ENCODE measurements at places on chromosomes 3 and 15.

GRCh38 chr15:77504306-77504705, 83.6 kb downstream of the HMG20A start:
- no peak for DNase-seq

DNA sequence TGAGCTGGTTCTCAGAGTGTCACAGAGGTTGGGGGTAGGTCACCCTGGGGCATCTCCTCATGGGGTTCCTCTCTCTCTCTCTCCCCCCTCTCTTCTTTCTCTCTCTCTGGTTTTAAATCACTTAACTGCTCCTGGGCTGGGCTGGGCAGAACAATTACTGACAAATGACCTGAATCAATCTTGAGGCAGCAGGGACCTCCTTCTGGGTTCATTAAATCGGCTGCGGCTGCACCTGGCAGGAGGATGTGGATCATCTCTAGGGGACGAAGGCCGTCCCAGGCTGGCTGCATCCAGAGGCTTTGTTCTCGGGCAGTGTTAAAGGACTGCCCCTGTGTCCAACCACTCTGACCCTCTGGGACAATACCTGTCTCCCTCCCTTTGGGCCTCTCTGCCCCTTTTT, 143.1 kb downstream of the TLE3 start:
- no peak for DNase-seq

GRCh38 chr15:67999320-68000100, 54.6 kb upstream of the PIAS1 start:
- no peak for DNase-seq

DNA sequence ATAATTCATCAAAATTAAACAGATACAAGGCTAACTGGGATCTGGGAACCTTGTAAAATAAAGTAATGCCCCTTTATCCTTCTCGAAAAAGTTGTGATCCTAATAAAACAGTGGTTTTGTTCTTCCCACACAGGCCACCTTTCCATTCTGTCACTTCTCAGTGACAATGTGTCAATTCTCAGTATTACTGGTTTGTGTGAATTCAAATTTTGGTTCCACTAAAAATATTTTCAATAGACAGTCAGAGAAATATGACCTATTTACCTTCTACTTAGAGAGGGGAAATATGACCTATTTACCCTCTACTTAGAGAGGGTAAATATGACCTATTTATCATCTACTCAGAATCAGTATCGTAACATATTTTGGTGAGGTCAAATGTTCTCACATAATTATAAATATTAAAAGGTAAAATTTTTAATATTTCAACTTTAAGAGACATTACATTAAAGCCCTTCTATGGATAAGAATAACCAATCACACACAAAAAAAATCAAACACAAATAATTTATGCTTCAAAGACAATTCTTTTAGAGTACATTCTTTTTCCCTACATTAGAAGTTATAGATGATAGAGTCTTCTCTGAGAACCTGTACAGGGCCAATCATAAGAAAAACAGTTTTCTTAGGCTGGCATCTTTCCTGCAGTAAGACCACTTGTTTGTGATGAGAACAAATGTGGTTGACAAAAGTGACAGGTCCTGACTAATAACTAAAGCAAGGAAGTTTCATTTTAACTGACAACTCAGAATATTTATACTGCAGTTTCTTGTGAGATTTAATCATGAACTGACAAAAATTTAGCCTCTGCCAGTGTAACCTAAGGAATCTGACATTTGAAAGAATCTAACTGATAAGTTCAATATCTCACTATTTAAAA, 323.3 kb downstream of the DIPK2A start:
- no peak for DNase-seq

DNA sequence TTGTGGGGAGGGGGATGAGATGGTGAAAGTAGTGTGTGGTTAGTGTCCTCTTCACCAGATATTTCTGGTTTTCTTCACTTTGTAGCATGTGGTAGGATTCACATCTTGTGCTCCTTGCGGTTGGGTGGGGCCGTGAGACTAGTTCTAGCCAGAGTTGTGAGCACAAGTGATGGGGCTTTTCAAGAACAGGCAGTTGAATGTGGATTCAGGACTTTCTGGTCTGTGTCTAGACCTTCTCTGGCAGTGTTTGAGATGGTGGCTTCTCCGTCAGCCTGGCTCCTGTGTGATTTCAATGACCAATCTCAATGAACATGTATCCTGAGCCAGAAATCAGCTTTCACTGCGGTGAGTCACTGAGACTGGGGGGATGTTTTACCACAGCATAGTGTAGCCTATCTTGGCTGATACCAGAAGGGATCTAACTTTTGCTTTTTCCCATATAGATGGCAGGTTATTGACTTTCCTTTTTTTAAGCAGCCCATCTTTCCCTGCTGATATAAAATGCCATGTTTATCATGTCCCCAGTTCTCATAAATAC, 82.6 kb downstream of the RPLP1 start:
- no peak for DNase-seq

- DNase-seq = peak; percentile 61
These were observed 116.2 kb downstream of the MFSD1 start for GRCh38 chr3:158918008-158918407.

- DNase-seq = no peak
These were observed 39.0 kb downstream of the IL12A start for GRCh38 chr3:160027541-160028195.

DNA sequence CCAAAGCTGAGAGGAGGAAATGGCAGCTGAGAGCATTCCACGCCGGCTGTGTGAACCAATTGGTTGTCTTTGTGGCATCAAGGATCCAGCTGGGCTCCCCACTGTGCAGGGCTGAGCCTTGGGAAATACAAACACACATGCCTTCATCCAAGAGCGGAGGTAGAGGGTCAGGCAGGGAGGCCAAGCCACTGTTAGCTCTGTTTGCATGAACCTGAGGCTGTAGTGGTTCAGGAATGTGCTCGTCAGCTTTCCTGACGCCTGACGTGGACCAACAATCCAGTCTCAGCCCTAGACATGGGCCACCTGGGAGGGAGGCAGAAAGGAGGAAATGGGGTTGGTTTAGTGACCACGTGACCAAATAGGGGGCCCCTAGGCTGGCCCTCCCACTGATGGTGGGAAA, 276.9 kb downstream of the TLE3 start:
- DNase-seq = peak; percentile 78

DNA sequence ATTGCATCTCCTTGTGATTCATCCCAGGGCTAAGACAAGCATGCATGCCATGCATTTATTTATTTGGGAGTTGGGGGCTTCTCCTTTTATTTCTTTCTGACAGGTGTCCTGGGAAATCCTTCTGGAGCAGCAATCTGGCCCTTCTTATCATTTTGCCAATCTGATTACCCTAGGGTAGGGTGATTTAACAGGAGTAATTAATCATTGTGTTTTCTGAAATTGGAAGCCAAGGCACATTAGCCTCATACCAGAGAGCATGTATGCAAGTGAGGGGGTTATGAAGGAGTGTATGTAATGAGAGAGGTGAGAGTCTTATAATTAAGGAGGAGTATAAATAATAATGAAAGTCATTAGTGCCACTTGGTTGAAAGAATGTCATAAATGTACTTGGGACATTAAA, 37.4 kb upstream of the ARPP21 start:
- DNase-seq = no peak

DNA sequence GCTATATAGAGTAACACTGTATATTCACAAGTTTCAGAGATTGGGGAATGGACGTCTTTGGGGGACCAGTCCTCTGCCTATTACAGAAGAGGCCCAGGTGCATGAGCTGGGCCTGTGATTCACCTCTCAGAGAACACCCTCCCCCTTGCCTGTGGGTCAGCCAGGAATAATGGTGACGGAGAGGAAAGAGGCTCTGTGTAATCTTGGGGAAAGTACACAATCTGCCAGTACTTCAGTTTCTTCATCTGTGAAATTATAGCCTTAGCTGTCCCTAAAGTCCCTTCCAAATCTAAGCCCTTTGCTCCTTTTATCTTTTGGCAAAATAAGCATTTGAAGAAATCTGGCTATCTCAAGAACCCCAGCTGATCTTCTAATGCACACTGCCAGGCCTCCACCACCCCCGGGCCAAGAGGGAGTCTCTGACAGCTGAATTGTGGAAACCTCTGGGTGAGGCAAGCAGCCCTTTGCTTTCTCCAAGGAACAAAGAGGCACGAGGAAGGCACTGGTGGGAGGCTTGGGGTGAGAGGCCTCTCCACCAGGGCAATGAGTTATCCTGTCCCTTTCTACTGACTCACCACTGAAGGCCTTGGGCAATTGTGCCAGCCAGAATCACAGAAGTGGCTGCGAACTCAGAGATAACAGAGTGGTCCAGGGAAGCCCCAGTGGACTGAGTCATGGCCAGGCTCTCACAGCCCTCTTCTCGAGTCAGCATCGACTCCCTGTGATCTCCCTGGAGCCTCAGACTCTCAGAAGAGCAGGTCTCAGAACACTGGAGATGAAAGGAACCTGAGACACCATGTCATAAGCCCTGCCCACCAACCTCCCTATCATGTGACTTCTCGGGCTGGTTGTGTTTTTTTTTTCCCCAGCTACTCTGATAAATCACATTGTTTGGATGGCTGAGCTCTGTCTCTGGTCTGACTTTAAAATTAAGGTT, 31.8 kb downstream of the CCNL1 start:
- no peak for DNase-seq

DNA sequence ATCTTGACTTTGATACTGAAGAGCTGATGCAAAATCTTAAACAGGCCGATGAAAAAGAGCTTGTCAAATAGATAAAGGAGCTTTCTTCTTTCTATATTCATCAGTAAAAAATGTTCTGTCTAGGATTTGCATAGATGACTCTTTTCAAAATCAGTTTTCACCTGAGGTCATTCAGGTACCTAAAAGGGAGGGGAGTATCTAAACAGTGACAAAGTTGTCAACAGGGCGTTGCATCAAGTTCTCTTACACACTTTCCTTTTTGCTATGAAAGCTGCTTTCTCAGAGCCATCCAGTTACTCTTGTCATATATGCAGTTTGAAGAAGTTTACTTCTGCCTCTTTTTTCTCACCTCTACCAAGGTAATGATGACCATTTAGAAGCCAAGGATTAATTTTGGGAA, 60.0 kb downstream of the AKAP13 start:
- DNase-seq = no peak

DNA sequence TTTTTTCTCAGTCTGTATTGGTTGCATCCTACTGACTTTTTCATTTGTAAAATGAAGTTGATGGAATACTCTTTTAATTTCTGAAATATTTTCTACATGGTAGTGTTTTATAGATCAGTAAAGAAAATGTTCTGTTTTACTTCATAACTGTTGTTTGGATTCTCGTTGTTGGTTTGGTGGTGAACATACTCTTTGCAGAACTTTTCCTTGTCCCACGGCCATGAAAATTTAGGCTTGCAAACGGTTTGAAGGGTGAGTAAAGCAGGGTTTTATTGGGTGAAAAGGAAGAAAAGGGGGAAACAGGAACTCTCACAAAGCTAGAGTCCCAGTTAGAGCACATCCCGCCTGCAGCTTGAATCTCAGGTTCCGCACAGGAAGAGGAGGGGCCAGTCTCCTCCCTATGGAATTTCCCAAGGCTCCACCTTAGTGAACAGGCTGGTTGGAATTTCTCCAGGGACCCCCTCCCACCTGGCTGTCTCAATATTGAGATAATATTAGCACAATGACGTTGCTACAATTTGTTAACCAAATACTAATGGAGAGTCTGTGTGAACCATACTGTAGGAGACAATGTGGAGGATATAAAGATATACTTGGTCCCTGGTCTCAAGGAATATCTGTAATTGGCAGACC, 5.6 kb downstream of the PDCD6IP start:
- no peak for DNase-seq

- no peak for DNase-seq
These were observed 129.1 kb upstream of the ANKRD28 start for GRCh38 chr3:15926871-15927270.

GRCh38 chr3:160038862-160039562, 50.4 kb downstream of the IL12A start:
- no peak for DNase-seq

DNA sequence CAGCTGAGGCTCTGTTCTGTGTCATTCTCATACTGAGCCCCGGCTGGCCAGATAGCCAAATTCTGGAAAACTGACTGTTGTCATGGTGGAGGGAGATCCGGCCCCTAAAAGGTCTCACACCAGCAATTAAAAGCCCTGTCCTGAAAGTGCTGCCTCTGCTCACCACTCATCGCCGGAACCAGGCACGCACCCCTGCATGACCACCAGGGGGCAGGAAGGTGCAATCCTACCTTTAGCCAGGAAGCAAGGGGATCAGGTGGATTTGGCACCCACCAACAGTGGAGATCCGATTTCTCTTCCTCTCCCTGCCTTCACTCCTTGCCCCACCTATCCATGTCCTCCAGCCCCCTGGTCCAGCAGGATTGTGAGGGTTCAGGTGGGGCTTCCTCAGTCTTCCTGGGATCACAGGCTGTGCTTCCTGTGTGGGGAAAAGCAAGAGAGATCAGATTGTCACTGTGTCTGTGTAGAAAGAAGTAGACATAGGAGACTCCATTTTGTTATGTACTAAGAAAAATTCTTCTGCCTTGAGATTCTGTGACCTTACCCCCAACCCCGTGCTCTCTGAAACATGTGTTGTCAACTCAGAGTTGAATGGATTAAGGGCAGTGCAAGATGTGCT, 16.1 kb upstream of the CACNA2D2 start:
- DNase-seq = no peak

DNA sequence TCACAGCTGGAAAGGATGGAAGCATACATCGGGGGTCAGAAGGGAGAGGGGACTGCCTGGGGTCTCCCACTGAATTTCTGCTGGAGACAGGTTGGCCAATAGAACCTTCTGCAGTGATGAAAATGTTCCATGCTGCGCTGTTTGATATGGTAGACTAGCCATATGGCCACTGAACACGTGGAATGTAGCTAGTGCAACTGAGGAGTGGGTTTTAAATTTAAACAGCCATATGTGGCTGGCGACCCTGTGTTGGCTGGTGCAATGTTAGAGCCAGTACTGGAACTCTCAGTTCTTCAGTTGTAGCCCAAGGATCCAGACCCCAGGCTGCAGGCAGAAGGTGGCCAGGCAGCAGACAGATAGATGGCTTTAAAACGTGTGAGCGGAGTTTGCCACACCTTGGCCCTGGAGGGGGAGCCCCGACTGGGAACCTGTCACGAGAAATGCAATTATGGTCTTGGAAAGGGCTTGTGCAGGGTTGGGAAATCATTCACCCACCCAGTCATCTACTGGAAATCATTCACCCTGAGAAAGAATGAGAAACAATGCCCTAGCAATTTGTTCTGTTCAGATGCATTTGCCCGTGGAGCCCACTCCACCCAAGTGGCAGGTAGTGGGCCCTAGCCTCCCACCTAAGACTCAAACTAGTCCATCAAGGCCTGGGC, 127.6 kb downstream of the FBLN2 start:
- no peak for DNase-seq

GRCh38 chr15:62826561-62826960, 216.0 kb upstream of the TPM1 start:
- DNase-seq = no peak

- DNase-seq = no peak
These were observed 245.6 kb downstream of the CLSTN2 start for GRCh38 chr3:140180603-140181002.

DNA sequence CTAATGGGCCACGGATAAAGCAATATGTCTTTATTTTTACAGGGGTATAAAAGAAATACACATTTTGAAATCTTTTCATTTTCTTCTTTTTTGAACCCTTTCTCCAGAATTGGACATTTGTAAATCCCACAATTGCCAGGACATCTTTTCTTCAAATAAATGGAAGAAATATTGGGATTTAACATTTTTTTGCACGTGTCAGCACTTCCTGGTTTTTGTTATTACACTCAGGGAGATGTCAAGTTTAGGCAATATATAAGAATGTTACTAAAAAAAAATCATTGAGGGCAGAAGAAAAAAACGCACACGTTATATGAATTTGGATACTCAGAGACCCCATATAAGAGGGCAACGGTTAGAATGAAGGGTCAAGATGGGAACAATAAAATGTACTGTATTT, 78.3 kb upstream of the TMCO5A start:
- DNase-seq = no peak

- DNase-seq = no peak
These were observed 403.1 kb upstream of the TGFBR2 start for GRCh38 chr3:30203301-30203700.

- DNase-seq = no peak
These were observed 41.2 kb downstream of the CEP63 start for GRCh38 chr3:134527037-134527436.
